ENCODE measurements at places on chromosomes 6 and 20.

GRCh38 chr6:29502181-29502580 is 14.4 kb upstream of the MAS1L start:
- no peak for DNase-seq

DNA sequence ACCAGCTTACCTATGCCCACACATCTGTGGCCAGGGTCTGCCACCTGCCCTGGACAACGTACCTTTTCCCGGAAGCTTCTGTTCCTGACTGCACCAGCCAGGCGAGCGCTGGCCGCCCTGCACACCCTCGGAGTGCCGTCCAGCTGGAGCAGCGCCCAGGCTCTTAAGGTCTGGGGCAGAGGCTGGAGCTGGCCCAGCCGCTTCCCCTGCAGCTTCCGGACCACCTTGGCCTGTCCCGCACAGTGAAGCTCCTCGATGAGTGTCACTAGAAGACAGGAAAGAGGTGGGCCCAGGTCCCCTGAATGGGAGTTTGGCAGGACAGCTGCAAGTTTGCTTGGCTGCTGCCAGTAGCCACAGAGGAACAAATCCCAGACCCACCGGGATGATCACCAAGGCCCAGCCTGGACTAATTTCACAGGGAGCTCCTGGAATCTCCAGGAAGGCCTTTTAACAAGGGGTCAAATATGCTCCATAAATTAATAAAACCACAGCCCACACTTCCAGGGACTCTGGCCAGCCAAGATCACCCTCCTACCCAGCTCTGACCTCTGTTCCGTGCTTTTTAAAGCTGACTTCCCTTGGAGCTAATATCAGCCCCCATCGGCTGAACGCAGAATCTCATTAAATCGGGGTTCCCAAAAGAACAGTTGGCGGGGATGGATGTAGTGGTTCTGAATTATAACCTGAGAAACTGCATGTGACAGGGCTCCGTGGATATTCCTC is 82.3 kb downstream of the PTPN1 start:
- DNase-seq: no peak

GRCh38 chr20:32291166-32291565 is 13.7 kb downstream of the KIF3B start:
- no peak for DNase-seq

DNA sequence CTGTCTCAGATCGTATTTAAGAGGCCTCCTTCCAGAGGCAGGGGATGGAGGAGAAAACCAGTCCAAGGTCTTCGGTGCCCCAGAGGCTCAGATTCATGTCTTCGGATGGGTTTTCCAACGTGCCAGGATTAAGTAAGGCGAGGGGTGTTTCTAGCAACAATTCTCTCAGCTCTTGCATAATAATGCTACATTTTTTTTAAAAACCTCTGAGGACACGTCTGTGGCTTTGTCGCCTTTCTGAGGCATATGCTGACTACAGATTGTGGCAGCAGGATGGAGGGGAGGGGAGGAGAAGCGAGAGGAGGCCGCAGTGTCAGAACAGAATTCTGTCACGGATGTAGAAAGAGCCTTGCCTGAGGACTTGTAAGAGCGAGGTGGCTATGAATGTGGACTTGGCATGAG is 17.7 kb upstream of the CCDC167 start:
- no peak for DNase-seq

GRCh38 chr20:8413691-8414090 is 281.6 kb downstream of the PLCB1 start:
- DNase-seq: no peak

GRCh38 chr6:133187657-133188453 is 53.3 kb upstream of the EYA4 start:
- DNase-seq: no peak

DNA sequence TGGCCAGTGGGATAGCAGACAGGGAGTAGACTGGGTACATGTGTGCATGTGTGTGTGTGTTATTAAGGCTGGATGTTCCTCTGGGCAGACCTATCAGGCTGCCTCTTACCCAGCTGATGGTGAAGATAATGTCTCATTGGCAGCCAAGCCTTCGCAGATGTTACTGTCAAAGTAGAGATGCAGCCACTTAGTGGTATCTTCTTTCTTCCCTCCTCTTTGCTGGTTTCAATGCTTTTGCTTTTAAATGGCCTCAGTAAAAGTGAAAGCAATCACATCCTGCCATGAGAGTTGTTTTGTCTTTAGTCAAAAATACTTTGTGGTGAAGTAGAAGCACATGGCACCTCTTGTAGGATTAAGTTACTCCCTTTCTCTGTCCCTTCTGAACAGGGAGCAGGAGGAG is 57.5 kb downstream of the SNRNP48 start:
- DNase-seq: no peak

GRCh38 chr20:61555566-61555965 is 303.5 kb downstream of the CDH4 start:
- DNase-seq: no peak

DNA sequence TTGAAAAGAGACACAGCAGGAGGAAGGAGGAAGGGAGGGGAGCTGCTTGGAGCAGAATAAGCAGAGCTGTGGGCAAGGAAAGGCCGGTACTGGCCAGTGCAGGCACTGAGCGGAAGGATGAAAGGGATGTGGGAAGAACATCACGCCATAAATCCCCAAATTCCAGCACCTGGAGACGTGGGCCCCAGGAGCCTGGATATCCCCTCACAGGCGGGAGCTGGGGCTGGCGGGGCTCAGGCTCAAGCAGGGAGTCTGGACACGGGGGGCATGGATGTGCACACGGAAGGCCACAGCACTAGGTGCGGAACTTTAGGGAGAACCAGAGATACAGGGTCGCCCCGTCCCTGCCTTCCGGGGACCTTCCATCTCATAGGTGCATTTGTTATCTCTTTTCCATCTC is 7.5 kb upstream of the RPP40 start:
- no peak for DNase-seq

GRCh38 chr6:115830895-115831294 is 229.8 kb downstream of the FRK start:
- DNase-seq: no peak

DNA sequence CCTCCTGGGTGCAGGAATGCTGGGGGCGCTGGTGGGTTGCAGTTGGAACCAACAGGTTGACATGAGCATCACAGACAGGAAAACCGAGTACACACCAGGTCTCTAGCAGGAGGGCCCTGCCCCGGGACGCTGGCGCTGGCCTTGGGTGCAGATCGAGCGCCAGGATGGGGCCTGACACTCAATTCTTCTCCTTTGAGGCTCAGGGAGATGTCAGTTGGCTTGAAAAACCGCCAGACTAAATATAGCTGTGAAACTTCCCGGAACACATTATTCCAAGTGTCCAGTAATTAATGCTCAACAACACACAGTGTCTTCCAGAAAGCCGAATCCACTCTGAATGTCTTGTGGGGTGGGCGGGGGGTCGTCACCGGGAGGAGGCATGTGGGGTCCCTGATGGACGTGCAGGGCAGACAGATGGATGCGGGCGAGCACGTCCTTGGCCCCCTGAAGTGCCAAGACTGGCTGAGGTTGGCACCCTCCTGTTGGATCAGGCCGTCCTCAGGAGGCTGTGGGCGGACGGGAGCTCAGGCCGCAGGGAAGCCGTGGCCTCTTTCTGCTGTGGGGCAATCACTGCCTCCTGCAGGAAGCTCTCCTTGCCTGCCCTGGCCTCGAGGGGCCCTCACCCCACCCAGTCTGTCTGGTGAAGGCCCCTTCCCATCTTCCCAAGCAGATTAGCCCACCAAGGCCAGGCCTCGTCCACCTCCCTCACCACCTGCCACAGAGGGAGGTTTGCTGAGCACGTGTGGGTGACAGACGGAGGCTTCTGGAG is 19.4 kb upstream of the GATA5 start:
- no peak for DNase-seq

GRCh38 chr6:169986171-169986847 is 234.9 kb downstream of the ERMARD start:
- DNase-seq: no peak

DNA sequence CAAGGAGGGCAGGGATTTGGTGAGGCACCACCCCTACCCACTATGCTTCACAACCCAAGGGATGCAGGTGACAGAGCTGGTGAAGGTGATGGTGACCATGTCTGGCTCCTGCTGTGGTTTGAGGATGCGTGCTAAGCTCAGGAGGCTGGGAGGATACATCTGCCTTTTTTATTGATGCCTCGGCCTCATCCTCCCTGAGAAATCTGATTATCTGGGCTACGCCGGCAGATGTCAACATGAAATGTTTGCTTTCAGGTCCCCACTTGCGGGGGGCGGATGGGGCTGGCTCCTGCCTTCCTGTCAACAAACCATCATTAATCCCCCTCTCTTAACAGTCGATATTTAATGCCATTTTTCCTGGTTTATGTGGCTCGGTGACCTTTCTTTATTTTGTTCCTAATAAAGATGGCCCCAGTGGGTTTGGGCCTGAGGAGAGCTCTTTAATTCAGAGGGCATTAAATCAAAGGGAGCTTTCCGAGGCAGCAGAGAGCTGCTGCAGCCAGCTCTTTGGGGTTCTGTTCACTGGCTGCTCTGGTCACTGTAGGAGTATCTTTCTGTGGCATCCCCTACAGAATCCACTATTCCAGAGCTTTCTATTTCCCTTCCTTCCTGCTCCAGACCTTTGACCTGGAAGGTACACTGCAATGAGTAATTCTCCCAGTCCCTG is 33.5 kb upstream of the LRFN2 start:
- no peak for DNase-seq

DNA sequence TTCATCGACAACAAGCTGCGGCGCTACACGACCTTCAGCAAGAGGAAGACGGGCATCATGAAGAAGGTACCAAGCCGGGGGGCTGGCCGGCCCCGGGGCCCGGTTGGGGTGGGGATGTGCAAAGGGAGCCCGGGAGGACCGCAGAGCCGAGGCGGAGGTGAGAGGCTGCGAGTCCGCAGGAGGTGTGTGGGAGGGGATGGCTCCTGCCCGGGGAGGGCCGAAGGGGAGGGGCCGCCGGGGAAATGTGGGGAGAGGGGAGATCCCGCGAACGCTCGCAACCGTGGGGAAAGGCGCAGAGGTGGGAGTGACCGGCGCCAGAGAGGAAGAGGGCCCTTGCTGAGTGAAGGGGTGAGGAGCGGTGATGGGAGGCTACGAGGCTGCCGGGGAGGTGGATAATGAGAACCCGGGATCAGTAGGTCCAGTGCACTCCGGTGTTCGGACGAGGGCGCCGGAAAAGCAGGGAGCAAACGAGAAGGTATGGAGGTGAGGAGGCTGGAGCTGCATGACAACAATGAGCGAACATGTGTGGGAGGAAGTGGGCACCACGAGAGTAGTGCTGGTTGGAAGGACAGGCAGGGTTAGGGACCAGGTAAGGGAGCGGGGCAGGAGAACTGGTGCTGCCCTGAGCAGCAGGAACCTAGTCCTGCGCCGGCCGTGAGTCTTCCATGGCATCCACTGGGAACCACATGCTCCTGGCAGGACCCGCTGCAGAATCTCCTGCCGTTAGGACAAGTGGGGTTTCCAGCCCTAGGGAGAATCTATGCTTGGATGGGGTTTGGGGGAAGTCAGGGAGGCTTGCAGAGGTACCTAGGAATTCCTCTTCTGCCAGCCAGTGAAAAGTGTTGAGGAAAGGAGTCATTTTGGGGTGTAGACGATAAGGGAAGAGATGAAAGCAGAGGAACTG is 1.3 kb downstream of the SRF start:
- no peak for DNase-seq

- DNase-seq: peak; percentile 38
Observed at GRCh38 chr6:105087571-105088211, 92.1 kb downstream of the POPDC3 start.

DNA sequence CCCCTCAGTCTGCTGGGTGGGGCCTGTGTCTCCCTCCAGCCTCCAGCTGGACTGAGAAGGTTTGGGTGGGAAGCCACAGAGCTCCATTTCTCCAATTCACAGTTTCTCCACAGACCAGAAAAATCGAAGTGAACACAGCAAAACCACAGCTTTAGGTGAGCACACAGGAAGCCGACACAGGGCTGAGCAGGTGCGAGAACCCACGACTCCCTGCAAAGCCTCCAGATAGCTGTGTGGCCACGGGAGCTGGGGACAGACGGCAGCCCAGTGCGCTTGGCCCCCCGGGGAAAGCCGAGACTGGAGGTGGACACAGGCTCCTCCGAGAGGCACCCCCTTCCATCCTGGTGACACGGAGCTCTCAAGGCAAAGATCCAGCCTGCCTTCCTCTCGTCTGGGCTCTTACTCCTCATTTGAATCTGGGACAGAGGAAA is 29.0 kb upstream of the MPC1 start:
- DNase-seq: no peak

GRCh38 chr6:6766230-6766905 is 177.8 kb downstream of the LY86 start:
- DNase-seq: no peak

- DNase-seq: no peak
Observed at GRCh38 chr6:167691533-167692312, 135.0 kb upstream of the AFDN start.

DNA sequence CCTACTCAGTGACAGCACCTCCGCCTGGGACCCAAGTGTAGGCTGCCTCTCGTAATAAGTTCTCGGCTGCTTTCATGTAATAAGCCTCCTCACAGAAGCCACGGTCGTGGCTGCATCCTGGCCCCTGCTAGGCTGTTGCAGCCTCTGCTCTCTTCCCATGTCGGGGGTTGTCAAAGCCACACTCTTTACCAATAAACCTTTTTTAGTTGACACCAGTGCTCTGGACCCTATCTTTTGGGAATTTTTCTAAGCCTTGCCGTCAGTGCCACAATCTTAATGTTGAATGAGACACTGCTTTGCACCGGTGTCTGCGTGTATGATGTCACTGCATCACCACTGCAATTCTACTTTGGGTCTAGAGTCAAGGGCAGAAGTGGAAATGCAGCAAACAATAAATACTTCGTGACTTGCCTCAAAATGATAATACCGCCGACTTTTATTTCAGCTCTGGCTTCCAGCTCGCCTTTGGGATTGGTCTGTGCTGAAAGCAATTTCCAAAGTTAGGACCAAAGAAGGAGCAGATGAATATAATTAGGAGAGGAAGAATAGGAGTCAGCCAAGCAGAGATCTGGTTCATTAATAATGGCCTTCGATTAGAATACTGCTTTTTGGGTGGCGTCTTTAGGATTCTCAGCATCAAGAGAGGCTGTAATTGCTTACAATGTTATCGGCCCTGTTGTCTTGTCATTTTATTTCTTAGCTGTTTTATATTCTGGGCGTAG is 57.6 kb upstream of the CCN6 start:
- no peak for DNase-seq

DNA sequence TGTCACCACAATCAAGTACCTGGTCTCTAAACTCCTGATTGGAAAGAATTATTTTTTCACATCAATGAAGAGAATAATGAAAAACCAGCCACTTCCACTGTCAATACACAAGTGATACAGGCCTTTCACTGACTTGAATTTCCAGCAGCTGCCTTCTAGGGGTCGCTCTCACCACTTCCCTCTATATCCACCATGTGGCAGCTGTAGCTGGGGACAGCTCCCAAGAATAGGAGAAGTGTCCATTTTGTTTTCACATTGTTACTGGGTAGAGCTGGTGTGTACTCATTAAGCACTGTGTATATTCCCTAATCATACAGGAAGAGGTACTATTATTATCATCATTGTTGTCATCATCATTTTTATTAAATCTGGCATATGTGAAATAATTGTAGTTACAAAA is 438.4 kb upstream of the SPTLC3 start:
- peak; percentile 3 for DNase-seq
